RWPE1 (cell line): ENCODE measurements at places on chromosomes 16 and 17.

- no peak for DNase-seq
Measured at GRCh38 chr17:50871898-50872297, 5.7 kb upstream of the TOB1 start.

DNA sequence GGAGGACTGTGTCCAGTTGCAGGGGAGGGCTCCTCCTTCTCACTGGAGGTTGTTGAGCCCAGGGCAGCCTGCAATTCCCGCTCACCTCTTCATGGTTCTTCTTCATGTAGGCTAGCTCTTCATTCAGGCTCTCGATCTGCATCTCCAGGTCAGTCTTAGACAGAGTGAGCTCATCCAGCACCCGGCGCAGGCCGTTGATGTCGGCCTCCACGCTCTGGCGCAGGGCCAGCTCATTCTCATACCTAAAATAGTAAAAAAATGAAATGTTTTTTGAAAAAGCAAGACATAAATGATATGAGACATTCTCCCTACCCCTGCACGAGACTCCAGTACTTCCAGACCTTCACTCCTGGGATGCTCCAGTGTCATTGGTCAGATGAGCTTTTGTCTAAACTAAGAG is 2.2 kb downstream of the KRT13 start:
- no peak for DNase-seq

DNA sequence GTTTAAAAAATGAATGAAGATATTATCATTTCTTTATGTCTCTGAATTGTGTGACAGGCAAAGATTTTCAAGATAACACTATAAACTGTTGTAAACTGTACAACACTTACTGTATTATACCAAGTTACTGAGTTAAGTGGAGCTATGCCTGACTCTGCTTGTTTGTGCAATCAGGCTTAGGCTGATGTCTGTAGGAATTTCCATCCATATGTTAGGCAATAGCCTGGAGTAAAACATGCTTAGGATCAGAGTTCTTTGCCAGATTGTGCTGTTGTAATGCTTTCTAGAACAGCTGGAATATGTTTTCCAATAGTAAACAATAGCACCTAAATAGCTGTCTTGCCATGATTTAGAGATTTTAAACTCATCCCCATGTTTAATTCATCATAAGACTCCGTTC is 1496.7 kb downstream of the CDH11 start:
- no peak for DNase-seq

- no peak for DNase-seq
Measured at GRCh38 chr16:8589900-8590688, at the start of gene TMEM114. TSS of gene TMEM114 (minus strand) at chr16:8590511. CDS start at chr16:8589838, 673 bp downstream.

GRCh38 chr16:56993204-56993603 is 3.8 kb downstream of the NLRC5 start:
- no peak for DNase-seq

- DNase-seq = no peak
Measured at GRCh38 chr16:75208242-75208825, 1.4 kb upstream of the CTRB2 start.

DNA sequence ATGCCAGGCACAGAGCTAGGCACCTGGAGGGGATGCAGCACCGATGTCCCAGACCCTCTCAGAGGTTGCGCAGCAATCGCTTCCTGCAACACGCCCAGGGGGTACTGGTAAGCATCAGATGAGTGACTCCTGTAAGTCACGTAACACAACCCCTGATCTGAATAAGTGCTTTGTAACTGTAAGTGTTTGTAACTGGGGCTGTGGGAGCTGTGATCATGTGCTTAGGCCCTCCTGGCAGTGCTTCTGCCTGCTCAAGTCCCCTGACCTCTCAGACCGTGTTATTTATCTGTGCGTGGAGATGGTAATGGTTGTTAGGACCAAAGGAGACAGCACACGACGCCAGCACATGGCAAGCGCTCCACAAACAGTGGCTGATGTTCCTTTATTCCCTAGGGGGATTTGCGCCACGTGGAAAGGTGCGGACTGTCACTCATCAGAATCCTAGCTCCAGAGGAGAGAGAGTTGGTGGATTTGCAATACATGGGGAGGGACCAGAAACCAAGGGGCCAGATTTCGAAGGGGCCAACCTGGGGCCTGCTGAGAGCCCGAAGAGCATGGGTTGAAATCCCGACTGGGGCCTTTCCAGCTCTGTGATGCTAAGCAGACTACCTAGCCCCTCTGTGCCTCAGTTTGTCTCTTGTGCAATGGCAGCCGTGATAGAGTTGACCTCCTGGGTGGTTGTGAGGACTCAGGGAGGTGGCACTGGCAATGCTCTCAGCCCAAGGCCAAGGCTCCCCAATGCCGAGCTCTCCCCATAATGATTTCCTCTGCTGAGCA is 151.8 kb downstream of the IRF8 start:
- DNase-seq = no peak

- DNase-seq = no peak
Measured at GRCh38 chr17:27332047-27332393, 38.1 kb downstream of the WSB1 start.

DNA sequence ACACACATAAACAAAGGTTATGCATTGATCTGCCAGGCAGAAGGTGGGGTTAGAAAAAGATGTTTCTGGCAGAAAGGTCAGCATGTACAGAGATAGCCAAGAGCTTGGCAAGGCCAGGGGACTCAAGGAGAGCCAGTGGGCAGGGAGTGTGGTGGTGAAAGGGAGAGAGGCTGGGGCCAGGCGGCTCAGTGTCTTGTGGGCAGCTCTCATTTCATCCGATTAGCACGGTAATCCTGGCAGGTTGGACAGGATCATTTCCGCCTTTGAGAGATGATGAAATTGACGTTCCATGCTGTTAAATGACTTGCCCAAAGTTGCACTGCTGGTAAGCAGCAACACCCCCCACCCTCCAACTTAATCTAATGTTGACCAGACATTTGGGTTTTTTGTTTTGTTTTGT is 3.6 kb downstream of the CHD9 start:
- no peak for DNase-seq

DNA sequence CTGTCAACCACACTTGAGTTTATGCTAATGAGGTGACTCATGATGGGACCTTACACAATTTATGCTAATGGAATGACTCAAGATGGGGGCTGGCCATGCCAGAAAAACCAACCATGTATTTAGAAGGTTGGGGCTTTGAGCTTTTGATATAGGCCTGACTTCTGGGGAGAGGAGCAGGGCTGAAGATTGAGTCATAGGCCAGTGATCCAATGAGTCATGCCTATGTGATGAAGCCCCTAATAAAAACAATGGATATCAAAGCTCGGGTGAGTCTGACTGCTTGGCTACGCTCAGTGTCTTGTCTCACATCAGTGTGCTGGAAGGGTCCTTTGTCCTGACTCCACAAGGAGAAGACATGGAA is 7.3 kb downstream of the MFSD6L start:
- DNase-seq = peak; percentile 8

GRCh38 chr17:28910534-28910933 is 7.7 kb upstream of the DHRS13 start:
- DNase-seq = no peak

GRCh38 chr16:28317040-28317880 is 24.9 kb downstream of the SBK1 start:
- DNase-seq = peak; percentile 57

- no peak for DNase-seq
Measured at GRCh38 chr16:56849690-56850680, 15.0 kb upstream of the SLC12A3 start.

GRCh38 chr17:27559506-27560481 is 71.2 kb upstream of the LGALS9 start:
- peak; percentile 45 for DNase-seq

DNA sequence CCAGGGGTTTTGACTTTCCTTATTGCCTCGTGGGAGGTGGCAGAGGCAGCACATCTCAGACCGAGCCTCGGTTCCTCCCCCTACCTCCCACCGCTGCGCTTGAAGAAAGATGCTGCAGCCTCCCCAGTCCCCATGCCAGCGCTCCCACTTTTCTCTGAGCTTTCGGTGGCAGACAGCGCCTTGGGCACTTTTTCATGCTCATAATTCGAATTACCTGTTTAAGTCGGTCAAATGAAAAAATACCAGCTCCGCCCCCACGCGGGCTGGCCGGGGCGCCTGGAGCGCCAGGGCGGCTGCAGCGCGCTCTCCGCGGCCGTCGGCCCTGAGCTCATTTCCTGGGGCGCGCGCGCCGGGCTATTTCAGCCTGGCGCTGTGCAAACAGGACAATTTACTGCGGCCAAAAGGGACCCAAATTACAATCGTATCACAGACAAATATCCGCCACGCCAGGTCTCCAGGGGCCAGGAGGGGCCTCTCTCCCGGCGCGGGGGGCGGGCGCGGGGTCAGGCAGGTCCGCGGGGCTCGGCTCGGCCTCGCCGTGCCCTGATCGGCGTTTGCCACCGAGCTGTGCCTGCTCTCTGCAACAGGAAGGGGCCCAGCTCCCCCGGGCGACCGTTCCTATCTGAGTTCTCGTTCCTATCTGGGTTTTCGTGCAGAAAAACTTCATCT is 45.0 kb downstream of the SOST start:
- DNase-seq = peak; percentile 36

DNA sequence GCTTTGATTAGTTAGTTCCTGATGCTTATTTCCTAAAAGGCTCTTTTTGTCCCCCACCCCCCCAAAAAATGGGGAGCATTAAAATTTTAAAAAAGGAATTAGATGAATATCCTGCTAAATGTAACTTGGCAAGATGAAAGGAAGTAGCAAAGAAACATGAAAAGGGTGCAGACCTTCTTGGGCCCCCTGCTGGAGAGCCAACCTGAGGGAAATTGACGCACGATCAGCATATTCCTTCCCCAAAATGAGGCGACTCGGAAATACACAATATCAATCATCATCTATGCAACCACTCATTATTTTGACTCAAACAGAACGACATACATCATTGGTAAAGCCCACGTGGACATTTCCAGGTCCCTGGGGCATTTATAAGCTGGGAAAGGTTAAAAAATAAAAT is 59.7 kb downstream of the GRIN2A start:
- peak; percentile 12 for DNase-seq

GRCh38 chr16:82699260-82699659 is 72.5 kb downstream of the CDH13 start:
- DNase-seq = no peak

GRCh38 chr17:16980813-16981731 is 9.2 kb upstream of the TNFRSF13B start:
- no peak for DNase-seq

DNA sequence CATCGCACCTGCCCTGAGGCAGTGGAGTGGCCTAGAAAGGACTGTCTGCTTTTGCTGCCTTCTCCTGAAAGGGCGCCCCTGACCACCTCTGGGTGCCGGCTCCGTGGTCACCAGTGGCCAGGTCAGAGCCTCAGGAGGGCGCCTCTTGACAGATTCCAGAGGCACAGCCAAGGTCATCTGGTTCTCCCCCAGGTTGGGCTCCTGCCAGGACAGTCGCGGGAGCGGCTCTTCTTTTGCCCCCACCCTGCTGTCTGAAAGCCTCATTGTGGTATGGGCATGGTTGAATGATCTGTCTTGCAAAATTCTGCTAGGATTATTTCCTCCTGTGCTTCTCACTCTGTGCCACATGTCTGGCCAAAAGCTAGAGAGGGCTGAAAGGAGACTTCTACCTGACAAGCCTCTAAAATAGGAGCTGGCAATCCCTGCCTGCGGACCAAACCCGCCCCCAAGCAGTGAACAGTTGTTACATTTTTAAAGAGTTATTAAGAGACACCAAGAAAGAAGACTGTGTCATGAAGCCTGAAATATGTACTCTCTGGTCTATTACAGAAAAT is 82.8 kb downstream of the SNX29 start:
- no peak for DNase-seq

GRCh38 chr17:81987161-81987770 is 9.8 kb downstream of the ASPSCR1 start:
- DNase-seq = no peak

DNA sequence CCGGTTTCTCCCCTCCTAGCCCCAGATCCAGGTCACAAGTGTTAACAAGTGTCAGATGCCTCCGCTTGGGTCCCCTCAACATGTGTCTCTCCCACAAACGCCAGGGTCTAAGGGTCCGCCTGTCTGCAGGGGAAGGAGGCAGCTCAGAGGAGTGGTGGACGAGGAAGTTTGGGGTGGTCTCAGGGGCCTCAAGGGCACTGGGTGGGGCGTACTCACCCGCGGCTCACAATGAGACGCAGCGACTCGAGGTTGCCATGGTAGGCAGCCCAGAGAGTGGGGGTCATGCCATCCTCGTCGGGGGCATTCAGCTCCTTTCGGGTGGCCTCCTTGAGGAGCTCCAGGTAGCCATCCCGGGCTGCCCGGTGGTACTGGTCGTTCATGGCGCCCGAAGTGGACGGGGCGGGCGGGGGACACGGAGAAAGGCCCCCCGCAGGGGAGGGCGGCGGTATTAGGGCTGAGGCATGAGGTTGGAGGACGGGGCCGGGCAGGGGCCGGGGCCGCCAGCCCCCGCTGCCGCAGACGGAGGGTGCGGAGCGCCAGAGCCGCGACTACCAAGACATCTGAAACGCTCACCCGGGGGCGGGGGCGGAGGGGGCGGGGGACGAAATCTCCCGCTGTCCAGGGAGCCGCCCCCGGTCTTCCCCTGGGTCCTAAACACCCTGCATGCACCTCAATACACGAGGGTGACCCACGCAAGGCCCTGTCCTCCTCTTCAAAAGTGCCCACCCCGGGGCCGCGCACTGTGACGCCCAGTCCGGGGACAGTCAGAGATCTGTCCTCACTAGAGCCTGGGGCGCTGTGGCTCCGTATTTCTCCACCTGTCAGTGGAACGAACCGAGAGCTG is at the start of gene USH1G:
TSS of gene USH1G (minus strand) at position 562 of the 844 bp plus-strand sequence. CDS start at position 380, 182 bp downstream.
- peak; percentile 65 for DNase-seq

- no peak for DNase-seq
Measured at GRCh38 chr17:62866471-62866870, 58.4 kb upstream of the MARCHF10 start.

- DNase-seq = no peak
Measured at GRCh38 chr17:66437476-66438026, 135.1 kb downstream of the PRKCA start.

- DNase-seq = peak; percentile 76
Measured at GRCh38 chr16:68665501-68665900, 20.4 kb downstream of the CDH3 start.

DNA sequence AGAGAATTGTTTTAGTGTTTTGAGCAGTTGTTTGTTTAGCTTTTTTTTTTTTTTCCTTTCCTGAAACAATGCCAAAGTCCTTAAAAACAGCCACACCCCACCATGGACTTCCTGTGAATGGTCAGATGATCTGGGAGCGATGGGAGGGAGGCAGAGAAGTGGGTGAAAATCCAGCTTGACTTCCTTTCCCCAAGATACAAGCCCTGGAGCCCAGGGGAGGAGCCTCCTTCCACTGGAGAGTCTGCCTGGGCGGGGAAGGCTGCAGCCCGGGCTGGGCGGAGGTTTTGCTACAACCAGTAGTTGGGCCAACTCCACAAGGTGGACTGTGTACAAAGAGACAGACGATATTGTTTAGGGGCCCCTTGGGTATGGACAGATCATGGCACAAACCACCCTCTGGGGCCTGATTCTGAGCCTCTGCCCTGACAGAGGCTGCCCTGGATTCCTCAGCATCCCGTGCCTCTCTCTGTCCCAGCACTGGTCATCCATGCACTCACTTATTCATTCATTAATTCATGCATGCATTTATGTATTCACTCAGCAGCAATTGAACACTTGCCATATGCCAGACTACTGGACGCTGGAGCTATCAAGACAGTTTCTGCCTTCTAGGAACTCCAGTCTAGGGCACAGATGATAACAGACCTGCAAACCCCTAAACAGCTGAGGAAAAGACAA is 29.8 kb downstream of the WSB1 start:
- peak; percentile 43 for DNase-seq

- DNase-seq = peak; percentile 62
Measured at GRCh38 chr16:4882633-4883285, 35.5 kb downstream of the UBN1 start.

GRCh38 chr17:12737740-12738469 is 51.4 kb upstream of the ARHGAP44 start:
- no peak for DNase-seq
